ENCODE measurements at places on chromosomes 6 and 20.

- no peak for DNase-seq
Measured at GRCh38 chr6:40251637-40252300, 317.5 kb upstream of the MOCS1 start.

DNA sequence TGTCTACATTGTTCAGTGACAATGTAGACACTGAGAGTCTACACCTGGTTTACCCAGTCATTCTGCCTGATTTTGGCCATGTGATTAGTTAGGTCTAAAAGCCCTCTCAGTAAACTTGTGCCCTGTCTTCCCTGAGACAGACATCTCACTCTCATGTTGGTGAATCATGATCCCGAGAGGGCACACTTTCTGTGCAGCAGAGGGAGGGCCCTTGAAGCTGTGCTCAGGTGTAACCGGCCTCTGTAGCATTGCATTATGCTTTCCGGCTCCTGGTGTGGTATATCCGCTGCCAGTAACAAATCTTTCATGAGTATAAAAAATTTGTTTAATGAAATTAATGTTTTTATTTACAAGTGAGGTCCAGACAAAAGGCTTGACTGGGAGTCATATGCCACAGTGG, 85.0 kb downstream of the RALGAPA2 start:
- DNase-seq: no peak

GRCh38 chr6:119536666-119537065, 187.1 kb upstream of the MAN1A1 start:
- no peak for DNase-seq

DNA sequence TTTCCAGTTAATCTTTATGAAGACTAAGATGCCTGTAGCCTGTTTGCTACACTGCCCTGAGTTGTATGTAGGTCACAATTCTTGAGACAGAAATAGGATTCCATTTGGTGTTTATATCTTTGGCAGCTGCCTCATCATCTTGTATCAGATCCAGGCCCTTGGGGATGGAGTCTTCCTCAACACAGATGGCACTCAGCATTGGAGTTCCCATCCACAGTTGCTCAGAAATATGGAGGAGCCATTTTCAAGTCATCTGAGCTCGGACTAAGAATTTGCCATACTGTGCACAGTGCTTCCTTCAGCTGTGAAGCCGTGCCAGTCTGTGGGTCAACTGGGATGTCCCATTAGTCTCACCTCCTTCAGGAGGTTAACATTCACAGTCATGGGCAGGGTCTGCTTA, 156.6 kb downstream of the ZDHHC14 start:
- no peak for DNase-seq

DNA sequence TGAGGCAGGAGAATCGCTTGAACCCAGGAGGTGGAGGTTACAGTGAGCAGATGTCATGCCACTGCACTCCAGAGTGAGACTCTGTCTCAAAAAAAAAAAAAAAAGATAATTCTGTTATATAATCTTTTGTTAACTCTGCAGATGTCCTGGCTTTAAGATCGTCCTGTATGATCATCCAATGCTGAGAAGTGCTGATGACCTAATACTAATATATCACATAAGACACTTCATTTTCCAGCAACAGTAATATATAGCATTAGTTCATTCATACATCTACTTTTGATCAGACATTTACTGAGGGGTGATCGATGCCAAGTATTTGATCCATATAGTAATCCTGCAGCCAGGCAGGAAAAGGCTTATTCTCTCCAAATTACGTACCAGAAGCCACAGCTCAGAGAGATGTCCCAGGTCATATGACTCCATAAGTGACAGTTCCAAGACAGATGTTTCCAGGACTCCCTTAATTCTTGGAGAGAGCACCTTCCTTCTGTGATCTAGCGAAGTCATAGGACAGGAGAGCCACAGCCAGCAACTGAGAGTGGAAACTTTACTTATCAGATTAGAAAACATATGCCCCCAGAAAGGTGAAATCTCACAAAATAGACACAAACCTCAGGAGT, 60.7 kb downstream of the SHLD1 start:
- no peak for DNase-seq

- no peak for DNase-seq
Measured at GRCh38 chr20:25624500-25624939, 706 bp upstream of the NANP start.

DNA sequence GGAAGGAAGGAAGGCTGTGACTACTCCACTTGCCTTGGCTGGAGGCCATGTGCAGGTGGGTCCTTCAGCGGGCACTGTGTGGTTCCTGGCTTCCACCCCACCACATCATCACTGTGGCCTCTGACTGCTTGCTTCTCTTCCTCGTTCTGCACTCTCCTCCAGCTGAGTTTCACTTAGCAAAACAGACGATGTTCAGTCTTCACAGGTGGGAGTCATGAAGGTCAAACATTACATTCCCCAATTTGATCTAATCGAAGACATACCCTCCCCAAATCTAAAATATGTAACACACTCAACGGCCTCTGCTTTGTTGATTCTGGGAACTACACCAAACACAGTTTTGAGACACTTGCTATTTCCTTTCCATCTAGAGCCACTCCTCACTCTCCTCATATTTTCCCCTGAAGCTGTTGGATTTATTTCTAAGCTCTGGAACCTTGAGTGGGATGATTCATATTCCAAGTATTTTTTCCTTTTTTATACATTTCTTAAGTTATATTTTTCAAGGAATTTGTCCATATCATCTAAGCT, 132.5 kb upstream of the FOXA2 start:
- no peak for DNase-seq

- no peak for DNase-seq
Measured at GRCh38 chr20:12057778-12058177, 140.1 kb downstream of the BTBD3 start.

DNA sequence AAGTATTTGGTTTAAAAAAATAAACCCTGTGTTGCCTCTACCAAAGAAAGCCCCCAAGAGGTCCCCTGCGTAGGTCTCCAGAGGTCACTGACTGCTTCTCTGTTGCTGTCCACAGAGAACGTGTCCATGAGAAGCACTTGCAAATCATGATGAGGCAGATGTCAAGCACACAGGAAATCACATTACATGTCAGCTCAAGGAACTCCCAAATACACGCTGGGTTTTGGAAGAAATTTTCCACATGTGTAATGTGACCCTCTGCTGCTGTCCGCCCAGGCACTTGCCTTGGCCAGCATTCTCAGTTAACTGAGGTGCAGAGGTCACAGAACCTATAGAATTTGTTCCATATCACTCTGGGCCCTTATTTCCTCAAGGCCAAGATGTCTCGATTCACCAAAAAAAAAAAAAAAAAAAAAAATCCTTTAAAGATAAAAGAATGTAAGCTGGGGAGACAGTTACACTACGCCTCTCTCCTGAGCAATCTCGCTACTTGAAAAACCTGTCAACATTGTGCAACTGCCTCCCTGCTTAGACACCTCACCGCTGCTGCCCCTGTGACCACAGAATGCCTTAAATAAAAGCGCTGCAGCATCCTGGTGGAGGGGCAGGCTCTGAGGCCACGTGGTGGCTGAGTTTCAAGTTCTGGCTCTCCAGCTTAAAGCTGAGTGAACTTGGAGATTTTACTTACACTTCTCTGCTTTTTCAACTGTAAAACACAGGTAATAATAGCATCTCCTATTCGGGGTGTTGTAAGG, 42.3 kb downstream of the SLC22A23 start:
- DNase-seq: no peak

- DNase-seq: no peak
Measured at GRCh38 chr6:163646866-163647265, 232.3 kb downstream of the QKI start.

Data from retina (tissue), 1 donor.